8988T (cell line): ENCODE measurements at places on chromosomes 11 and 22.

DNA sequence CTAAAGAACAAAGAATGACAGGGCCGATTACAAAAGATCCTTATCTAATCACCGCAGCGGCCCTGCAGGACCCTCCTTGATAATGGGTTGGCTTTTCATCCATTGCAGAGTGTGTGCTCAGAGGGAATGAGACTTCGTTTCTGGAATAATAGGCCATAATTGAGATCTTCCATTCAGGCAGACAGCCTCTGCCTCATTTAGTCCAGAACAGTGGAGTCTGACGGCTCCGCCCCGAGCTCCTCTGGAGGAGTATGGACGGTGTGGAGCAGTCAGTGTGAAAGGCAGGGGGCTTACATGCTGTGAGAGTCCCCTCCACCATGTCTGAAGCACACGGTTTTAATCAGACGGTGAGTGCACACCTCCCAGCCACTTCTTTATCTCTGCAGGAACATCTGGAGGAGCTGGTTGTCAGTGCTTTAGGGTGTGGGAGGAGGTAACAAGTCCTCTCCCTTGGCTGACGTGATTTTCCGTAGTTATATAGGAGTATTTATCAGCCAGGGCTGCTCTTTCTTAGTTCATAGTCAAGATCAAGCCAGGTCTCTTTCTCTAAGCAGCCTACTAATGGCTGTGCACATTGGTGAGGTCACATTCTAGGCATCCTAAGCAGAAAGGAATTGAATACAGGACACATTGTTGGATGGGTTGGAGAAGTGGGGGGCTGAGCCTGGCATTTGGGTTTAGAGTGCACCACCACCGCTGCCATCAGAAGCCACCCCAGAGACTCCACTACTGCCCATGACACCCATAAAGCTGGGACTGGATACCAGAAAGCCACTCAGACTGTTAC, 1477.9 kb downstream of the TBC1D22A start:
- DNase-seq = no peak

- no peak for DNase-seq
Measured at GRCh38 chr11:69122326-69122629, 33.5 kb upstream of the SMIM38 start.

GRCh38 chr11:14029971-14030920, 67.7 kb downstream of the SPON1 start:
- no peak for DNase-seq

GRCh38 chr22:44599500-44600140, 101.6 kb upstream of the RTL6 start:
- no peak for DNase-seq

GRCh38 chr22:38872831-38873248, 824 bp upstream of the CBX6 start:
- no peak for DNase-seq

DNA sequence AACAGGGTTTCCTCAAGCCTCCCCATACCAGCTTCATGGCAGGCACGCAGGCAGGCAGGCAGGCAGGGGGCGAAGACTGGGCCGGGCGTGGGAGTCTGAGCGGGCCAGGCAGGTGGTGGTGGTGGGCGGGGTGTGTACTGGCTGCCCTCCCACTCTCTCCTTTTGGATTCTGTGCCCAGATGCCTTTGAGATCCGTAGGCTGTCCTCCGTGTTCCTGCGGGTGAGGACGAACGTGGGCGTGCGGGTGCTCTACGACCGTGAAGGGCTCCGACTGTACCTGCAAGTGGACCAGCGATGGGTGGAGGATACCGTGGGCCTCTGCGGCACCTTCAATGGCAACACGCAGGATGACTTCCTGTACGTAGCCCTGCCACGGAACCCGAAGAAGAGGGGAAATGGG, 23.0 kb downstream of the OTOG start:
- DNase-seq = no peak

GRCh38 chr11:65529475-65530156, 4.7 kb downstream of the SCYL1 start:
- peak; percentile 16 for DNase-seq

- no peak for DNase-seq
Measured at GRCh38 chr11:17992916-17993315, 19.9 kb downstream of the SERGEF start.

- no peak for DNase-seq
Measured at GRCh38 chr11:128424851-128425285, 162.5 kb downstream of the ETS1 start.

DNA sequence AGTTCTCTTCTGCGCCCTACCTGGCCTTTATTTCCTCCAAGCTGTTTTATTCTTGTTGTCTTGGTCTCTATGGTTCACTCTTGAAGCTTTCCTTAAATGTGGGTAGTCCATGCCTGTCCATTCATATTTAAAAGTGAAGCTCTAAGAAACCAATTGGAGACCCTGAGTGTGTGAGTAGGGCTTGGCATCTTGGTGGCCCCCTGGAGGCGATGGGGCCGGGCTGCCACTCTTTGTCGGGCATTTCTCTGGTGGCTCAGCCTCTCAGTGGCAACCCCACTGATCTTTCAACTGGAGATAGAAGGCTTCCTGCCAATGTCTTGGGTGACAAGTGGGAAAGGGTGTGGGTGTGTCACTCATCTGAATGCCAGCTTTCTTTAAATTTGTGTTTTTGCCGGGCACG, 9.1 kb downstream of the TRPT1 start:
- no peak for DNase-seq

DNA sequence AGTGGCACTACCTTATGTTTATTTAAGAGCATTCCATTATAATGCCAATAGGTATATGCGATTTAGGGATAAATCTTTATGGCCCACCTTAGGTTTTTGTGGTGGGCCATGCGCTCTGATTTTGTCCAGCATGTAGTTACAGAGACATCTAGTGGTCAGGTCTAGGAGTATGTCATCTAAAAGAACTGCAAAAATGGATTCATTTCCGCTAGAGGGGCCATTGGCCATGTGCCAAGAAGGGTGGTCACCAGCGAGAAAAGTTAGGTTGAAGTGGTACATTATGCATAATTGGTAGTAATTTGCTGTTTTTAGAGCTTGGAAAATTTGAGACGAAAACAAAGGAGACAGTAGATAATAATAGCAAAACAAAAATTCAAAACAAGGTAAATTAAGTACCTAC, 27.7 kb downstream of the LRRC4C start:
- no peak for DNase-seq

- no peak for DNase-seq
Measured at GRCh38 chr11:71249301-71249700, 3.1 kb downstream of the SHANK2 start.

GRCh38 chr11:33616552-33616951, 84.1 kb downstream of the C11orf91 start:
- no peak for DNase-seq

- no peak for DNase-seq
Measured at GRCh38 chr11:7564803-7565202, 51.0 kb downstream of the PPFIBP2 start.

DNA sequence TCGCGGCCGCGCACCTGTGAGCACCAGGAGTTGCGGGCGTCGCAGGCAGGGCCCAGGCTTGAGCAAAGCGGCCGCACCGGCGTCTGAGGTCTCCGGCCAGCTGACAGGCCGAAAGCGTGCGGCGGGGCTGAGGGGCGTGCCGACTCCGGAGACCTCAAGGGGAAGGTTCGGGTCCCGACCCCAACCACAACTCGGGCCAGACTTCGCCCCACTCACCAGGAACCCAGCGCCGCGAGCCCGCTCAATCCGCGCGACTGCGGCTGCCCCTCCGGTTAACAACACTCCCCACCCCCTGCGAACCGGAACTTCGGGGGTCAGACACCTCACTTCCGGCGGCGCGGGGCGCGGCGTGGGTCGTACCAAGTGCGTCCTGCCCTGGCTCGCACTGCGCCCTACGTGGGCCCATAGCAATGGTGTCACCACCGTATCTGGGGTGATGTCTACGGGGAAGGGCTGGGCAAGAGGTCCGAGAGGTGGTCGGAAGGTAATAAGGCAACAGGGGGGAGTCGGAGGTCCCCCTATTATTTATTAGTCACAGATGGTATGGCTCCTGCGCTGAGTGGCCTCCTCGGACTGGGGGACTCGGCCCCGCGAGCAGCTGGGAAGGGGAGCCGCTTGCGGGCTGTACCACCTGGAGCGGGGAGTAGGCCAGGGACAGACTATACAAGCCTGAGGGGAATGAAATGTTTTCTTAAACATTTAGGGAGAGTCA, at the start of gene SYVN1:
Gene SYVN1 (minus strand): TSS at position 280 of the 712 bp plus-strand sequence. CDS start 918 bp downstream, outside the sequence.
- DNase-seq = peak; percentile 93

DNA sequence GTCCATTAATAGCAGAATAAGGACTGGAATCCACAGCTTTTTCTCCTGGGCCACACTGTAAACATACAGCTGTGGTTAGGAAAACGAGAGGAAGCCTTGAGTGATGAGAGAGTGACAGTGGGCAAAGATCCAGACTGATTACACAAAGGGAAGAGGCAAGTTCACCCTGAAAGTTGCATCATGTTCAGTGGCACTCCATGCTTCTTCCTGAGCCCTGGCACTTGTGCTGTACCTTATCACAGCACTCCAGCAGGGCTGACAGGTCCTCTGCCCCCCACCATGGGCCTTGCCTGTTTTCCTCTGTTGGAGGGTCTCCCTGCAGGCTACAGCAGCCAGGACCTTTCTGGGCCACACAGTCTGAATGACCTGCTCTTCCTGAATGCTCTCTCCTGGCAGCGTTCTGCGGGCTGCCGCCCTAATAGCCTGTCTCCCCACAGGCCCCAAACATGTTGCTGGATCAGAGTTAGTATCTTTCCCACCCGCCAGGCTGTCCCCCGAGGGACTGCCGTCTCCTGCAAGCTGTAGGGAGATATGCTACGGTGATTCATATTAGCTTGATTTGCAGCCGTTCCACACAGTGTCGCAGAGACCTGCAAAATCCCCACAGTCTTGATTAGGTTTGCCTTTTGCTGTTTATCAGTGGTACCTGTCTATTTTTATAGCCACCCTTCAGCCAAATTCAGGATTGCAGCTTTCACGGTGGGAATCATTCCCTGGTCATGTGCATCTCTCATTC, 60.2 kb downstream of the NTM start:
- DNase-seq = no peak

DNA sequence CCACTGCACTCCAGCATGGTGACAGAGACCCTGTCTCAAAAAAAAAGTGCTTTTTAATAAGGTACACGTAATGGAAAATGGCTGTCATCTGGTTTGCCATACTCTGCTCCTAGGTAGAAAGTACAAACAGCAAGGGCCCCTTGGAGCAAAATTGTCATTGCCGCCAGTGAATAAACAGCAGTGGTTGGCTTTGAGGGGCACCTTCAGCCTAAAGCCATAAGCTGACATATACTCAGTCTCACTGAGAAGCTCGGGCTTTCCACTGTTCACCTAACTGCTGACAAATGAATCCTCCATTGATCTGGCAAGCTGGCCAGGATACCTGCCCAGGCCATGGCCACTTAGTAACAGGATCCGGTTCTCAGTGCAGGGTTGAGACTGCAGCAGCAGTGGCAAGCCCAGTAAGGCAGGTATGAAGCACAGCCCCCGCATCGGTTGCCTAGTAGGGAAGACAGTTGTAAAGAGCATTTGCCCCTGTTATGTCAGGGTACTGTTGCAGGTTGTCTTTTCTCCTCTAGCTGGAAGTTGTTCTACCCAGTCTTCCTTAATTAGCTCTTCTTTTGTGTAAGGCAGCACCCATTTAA, 38.8 kb downstream of the MARK2 start:
- DNase-seq = no peak

- DNase-seq = no peak
Measured at GRCh38 chr22:47423861-47424820, 661.7 kb downstream of the TBC1D22A start.

GRCh38 chr11:12382451-12382850, 5.1 kb downstream of the PARVA start:
- no peak for DNase-seq

DNA sequence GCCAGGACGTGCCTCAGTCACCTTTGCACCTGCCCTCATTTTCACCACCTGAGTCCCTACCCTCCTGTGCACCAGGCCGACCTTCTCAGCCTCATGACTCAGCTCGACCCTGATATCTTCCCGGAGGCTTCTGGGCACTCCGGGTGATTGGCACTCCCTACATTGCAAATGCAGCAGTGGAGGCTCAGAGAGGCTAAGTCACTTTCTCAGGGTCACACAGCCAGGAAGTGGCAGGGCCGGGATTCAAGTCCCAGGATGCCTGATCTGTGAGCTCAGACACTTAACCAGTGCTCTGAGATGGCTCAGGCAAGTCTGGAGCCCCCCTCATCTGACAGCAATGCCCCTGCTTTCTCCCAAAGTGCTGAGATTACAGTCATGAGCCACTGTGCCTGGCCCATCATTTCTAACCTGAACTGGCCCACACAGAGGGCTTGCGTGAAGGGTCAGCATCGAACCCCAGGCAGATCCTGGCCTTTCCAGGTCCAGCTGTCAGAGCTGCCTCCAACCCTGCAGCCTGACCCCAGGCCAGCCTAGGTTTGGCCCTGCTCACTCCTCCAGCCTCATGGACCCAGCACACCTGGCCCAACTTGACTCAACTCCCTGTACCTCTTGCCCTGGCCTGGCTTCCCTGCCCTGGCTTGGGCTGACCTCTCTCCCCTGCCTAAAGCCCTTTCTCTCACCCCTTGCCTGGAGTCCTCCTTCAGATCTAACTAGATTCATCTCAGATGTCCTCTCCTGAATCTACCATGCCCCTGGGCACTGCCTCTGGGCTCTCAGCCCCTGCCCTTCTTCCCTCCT, 40.7 kb upstream of the RTL6 start:
- no peak for DNase-seq

DNA sequence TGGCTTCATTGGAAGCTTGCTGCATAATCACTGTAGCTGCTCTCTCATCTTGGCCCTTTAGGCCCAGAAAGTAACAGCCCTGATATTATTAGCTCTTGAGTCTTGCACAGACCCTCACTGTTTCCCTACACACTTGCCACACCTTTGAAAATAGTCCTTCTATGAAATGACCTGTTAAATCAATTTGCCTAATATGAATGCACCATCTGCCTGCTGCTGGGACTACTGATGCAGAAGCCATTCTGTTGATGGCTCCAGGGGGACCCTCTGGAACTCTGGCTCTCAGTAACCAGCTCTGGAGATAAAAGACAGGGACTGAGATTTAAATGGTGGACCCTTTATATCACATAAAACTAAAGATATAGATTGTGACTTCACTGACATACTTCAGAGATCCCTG, 14.7 kb upstream of the AMPD3 start:
- no peak for DNase-seq

DNA sequence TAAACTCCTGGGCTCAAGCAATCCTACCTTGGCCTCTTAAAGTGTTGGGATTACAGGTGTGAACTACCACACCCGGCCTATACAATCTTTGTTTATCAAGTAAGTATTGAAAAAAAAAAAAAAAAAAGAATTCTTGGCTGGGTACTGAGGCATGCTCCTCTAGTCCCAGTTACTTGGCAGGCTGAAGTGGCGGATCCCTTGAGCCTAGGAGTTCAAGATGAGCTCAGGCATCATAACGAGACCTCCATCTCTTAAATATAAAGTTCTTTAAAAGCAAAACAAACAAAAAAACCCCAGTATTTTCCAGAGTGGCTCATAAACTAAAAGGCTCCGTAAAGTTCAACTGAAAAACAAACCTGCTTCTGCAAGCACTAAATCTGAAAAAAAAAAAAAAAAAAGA, 50.3 kb upstream of the GAB2 start:
- no peak for DNase-seq

GRCh38 chr11:72454791-72455190, 20.5 kb upstream of the CLPB start:
- DNase-seq = no peak
